ENCODE measurements at places on chromosomes 1 and 21.

DNA sequence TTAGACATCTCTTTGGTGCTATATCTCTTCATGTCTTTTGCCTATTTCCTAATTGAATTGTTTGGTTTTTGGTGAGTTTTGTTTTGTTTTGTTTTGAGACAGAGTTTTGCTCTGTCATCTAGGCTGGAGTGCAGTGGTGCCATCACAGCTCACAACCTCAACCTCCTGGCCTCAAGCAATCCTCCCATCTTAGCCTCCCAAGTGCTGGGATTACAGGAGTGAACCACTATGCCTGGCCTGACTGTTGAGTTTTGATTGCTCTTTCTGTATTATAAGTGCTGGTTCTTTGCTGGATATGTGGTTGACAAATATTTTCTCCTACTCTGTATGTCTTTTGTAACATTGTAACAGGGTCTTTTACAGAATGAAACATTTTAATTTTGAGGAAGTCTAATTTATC, 38.0 kb downstream of the NAV1 start:
- DNase-seq = no peak

DNA sequence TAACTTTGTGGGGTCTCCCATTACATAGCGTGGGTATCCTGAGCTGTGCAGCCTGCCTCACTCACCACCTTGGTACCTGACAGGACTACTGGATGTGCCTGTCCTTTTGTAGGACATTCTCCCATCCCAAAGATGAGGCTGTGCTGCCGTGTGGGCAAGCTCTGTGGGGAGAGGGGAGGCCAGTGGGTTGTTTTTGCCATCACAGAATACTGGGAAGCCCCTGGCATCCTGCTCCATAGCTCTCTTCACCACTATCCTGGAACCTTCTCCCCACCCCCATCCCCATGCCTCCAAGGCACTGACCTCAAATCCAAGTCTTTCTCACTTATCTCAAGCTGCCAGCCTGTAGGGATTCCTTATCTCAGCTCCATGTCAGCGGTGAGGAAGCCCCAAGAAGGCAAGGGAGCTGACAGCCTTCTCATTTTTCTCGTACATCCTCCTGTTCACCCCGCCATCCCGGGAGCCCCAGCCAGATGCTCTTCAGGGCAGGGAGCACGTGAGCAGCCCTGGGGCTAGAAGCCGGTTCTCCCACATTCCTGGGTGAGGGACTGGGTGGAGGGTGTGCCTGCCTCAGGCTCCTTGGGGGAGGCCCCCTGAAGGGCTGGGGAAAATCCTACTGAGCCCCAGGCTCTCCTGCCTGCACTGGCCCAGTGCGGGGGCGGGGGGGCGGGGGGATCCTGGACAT, 2.4 kb upstream of the ELF3 start:
- DNase-seq = no peak

GRCh38 chr1:206589206-206589605, 23.1 kb downstream of the EIF2D start:
- no peak for DNase-seq

DNA sequence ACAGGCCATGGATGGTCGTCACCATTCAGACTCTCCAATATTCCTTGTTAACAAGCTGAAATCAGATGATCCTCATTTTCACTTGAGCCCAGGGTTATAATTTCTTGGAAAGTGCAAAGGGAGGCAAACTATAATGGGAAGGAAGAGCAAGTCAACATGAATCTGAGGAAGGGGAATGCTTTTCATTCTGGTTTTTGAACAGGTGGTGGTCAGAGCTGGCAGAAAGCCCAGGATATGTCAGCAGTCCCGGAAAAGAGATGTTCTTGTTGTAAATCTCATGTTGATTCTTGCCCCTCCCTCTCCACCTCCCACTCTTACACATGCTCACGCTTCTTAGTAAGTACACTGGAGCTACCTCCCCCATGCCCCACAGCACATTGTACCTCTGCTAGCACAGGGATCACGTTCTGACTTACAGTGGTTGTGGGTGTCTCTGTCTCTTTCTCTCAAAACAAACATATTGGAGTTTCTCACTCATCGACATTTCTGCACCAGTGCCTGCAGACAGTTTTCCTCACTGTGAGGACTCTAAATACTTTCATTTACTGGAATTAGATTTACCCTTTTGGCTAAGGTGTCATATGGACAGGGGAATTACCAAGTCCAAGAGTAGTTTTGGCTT, 77.6 kb downstream of the XCL2 start:
- peak; percentile 57 for DNase-seq

- DNase-seq = peak; percentile 92
These were observed 140.9 kb upstream of the ARHGEF16 start for GRCh38 chr1:3313576-3313950.

GRCh38 chr1:200673952-200674823, 4.5 kb upstream of the DDX59 start:
- no peak for DNase-seq

DNA sequence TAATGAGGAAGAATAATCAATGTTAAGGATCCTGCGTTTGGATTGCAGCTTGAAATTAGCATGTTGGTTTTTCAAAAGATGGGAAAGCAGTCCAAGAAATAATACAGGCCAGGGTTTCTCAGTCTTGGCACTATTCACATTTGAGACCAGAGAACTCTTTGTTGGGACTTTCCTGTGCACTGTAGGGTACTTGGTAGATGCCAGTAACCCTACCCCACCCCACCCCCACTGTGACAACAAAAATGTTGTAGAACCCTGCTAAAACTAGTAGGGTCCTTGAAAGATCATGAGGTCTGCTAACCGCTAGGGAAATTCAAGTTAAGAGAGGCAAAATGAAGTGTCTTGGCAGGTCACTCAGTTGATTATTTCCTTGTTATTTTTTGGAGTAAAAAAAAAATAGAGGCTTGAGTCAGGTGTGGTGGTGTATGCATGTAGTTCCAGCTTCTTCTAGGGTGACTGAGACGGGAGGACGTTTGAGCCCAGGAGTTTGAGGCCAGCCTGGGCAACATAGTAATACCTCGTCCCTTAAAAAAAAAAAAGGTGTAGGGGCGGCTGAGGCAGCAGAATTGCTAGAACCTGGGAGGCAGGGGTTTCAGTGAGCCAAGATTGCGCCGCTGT, 53.3 kb downstream of the SPEN start:
- no peak for DNase-seq

DNA sequence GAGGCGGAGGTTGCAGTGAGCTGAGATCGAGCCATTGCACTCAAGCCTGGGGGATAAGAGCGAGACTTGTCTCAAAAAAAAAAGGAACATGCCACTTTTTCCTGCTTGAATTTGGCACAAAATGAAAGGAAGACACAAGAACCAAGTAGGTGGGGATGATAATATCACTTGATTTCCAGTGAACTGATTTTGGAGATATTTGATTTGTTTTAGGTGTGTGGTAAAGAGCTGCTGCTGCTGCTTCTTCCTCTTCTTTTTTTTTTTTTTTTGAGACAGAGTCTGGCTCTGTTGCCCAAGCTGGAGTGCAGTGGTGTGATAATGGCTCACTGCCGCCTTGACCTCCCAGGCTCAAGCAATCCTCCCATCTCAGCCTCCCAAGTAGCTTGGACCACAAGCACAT, 29.9 kb upstream of the CAPZB start:
- no peak for DNase-seq

DNA sequence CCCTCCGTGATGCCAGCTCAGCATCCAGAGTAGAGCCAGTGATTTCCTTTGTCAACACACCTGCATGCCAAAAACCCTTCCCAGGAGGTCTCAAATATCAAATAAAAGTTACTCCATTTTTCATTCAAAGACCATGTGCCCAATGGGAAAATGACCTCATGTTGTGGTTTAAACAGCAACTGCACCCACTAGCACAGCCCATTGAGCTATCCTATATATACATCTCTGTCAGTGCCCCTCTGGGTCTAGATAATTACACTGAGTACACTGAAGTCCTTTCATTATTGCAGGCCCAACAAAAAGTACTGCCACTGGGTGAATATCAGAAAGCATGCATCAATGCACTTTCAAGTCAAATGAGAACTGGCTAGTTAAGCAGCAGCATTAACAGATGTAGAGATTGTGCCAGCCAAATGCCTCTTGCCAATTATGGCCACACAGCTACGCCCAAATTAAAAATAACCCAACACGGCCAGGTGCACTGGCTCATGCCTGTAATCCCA, 117.7 kb downstream of the SLC45A1 start:
- no peak for DNase-seq

DNA sequence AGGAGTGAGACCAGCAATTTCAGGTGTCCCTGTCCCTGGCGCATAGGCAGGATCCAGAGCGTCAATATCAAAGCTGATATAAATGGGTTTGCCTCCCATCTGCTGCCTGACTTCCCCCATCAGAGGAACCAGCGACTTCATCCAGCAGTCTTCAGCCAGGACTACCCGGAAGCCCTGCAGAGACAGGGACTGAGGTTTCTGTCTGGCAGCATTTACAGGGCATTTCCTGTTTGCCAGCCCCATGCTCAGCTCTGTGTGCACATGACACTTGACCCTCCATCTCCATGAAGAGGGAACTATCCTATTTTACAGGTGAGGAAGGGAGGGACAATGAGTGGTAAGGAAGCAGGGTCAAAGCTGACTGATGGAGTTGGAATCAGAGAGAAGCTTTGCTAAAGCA, 7.2 kb downstream of the AGMAT start:
- no peak for DNase-seq

GRCh38 chr1:107804134-107804533, 160.8 kb downstream of the VAV3 start:
- no peak for DNase-seq

DNA sequence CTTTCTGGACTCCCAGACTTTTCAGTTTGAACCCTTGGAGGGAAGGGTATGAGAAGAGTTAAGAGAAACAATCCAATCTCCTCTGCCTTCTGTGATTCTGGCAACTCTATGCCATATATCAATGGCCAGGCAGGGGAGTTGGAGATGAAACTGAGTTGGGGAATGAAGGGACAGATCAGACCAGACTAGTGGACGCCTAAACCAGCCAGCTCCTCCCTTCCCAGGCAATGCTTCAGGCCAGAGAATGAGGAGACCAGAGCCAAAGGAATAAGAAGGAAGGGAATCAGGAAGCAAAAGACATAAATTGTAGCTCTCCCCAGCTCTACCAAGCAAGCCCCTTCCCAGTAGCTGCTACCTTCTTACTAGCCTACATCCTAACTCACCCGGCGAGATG, 22.7 kb downstream of the PLEKHA6 start:
- no peak for DNase-seq

GRCh38 chr1:25971066-25971810, 26.6 kb downstream of the PAFAH2 start:
- DNase-seq = no peak

DNA sequence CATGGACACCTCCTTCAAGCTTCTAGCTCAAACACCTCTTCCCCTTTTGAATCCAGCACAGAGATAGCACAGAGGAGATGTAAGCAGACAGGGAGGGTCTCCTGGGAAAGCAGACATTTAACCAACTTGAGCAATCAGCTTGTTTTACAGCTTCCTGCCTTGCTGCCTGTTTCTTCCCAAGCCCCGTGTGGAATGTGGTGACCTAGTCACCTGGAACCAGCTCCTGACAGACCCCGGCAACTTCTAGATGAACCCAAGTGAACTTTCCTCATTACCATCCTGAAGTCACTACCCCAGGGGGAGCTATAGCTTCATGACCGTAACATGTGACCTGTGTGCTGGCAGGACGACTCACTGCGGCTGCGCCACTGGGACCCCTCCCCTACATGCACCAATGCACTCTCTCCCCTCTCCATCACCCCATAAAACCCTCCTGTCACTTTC, 24.1 kb upstream of the TTF2 start:
- no peak for DNase-seq

GRCh38 chr1:86423473-86423872, 498 bp upstream of the CLCA2 start:
- DNase-seq = no peak
